ENCODE measurements at places on chromosomes 12 and 14. TPM values are rescaled to one million over a fixed set of nuclear protein-coding genes. Genes with fewer than 3 reads are reported as not detected.

The BTBD7 gene
- polyA plus RNA-seq, result 14.3 TPM

The MAP1LC3B2 gene
- 3.0 TPM for polyA plus RNA-seq

The CARMIL3 gene
- 0.33 TPM for polyA plus RNA-seq

The ISM2 gene
- 0.51 TPM for polyA plus RNA-seq

The STON2 gene
- 2.0 TPM for polyA plus RNA-seq

The DLGAP5 gene
- 0.19 TPM for polyA plus RNA-seq

The SYT1 gene
- 5.1 TPM for polyA plus RNA-seq

The CPNE6 gene
- polyA plus RNA-seq, result 1.9 TPM

The HCFC2 gene
- 13.7 TPM for polyA plus RNA-seq

The TAS2R7 gene
- polyA plus RNA-seq, result not detected

The CD27 gene
- polyA plus RNA-seq, result 1.7 TPM

The RNASE7 gene
- polyA plus RNA-seq, result 0.06 TPM

The CAPZA3 gene
- polyA plus RNA-seq, result not detected

The WBP11 gene
- 27.7 TPM for polyA plus RNA-seq

The BTBD6 gene
- 40.6 TPM for polyA plus RNA-seq

The SIX1 gene
- 0.52 TPM for polyA plus RNA-seq

The CPNE8 gene
- 10.1 TPM for polyA plus RNA-seq

The SDSL gene
- 3.9 TPM for polyA plus RNA-seq

The NGB gene
- polyA plus RNA-seq, result not detected
